Epithelial cell of esophagus (primary cell): ENCODE measurements at places on chromosomes 4 and X.

- peak; percentile 57 for DNase-seq
These were observed 63.0 kb upstream of the LNX1 start for GRCh38 chr4:53654300-53654758.

GRCh38 chrX:3184176-3184930 is 143.1 kb downstream of the ARSF start:
- DNase-seq, result no peak

- DNase-seq, result no peak
These were observed 28.7 kb downstream of the FAM9C start for GRCh38 chrX:13015536-13016236.

- DNase-seq, result no peak
These were observed 46.9 kb downstream of the BMPR1B start for GRCh38 chr4:94804650-94805049.

GRCh38 chrX:153511784-153512500 is 5.5 kb upstream of the ATP2B3 start:
- no peak for DNase-seq

GRCh38 chr4:121669163-121669550 is 27.6 kb downstream of the ANXA5 start:
- no peak for DNase-seq

DNA sequence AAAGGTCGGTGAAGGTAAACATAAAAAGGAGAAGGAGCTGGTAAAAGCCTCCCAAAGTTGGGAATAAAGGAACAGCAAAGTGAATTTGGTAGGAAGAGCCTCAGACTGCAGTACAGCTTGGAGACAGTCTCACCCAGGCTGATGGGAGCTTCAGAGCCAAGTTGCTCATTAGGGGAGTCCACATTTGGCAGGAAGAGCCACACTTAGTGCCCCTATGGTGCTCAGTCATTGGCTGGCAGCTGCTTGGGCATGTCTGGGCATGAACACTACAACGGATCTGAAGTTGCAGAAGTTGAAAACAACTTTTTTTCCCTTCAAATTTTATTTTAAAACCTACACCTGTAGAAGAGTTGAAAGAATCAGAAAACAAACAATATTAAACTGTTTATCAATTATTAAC is 2497.3 kb downstream of the ARAP2 start:
- DNase-seq, result peak; percentile 44

GRCh38 chr4:26871611-26872010 is 11.0 kb downstream of the STIM2 start:
- peak; percentile 75 for DNase-seq

- no peak for DNase-seq
These were observed 612.0 kb downstream of the ADGRL3 start for GRCh38 chr4:61812171-61812570.

- DNase-seq, result peak; percentile 24
These were observed 232.2 kb upstream of the IGFBP7 start for GRCh38 chr4:57342411-57342810.

DNA sequence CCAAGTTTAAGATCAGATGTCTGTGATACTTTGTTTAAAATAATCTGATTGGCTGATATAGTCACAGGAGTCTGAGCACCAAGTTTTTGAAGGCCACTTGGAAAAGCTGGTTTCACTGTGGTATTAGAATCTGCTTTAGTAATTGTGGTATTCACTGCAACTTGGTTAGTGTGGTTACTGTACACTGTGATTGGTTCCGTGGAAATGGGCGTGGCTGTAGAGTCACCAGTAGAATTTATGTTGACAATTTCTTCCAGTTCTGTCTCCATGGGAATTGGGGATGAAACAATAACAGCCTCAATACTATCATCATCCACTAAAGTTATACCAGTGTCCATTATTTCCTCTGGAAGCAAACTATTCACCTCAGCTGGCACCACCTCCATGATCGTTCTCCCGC is 26.2 kb downstream of the LIN54 start:
- peak; percentile 22 for DNase-seq

DNA sequence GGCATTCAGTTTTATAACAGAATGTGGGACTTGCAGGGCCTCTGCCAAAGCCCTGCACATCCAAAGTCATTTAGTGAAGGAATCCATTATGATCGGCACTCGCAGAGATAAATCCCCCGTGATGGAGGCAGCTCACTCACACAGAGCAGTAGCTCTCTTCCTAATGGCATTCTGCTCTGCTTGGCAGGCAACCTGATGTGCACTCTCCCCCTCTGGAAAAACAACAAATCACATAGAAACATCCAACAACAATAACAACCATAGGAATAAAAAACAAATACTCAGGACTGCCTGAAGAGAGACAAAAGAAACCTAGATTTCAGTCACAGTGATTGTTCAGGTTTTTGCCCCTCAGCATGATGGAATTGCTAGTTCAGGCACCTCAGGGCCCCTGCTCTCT is 59.7 kb downstream of the NAA11 start:
- no peak for DNase-seq

- DNase-seq, result no peak
These were observed 70.2 kb downstream of the RRAGB start for GRCh38 chrX:55787727-55788126.

DNA sequence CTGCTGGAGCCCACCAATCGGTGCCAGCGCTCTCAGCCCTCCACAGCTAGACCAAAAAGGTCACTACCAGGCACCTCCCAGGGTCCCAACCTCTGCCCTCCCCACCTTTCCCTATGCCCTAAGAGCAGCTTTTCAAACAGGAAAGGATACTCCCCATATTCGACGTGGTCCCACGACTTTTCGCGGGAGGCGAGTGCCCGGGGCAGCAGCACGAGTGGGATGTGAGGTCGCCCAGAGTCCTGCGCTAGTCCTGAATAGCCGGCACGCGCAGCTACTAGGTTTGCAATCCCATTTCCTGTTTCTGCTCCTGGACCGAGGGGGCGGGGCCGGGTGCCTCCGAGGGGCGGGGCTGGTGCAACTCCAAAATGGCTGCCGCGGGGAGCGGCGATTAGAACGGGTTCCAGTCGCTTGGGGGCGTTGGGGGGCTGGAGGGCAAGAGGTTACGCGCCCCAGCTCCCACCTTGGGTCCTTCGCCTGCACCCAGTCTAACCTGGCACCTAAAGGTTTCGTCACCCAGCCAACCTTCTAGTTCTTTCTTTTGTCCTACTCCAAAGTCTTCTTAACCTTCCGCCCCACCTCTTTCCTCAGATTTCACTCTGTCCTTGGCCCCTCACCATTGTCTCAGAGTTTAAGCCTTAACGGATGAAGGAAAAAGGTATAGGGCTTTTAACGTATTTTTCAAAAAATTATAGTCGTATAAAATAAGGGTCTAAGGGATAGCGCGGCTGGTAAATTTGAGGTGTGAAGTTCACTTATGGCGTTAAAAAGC is 85.0 kb upstream of the TENT5D start:
- peak; percentile 43 for DNase-seq

- DNase-seq, result no peak
These were observed 196.5 kb downstream of the STK32B start for GRCh38 chr4:5247735-5248134.

DNA sequence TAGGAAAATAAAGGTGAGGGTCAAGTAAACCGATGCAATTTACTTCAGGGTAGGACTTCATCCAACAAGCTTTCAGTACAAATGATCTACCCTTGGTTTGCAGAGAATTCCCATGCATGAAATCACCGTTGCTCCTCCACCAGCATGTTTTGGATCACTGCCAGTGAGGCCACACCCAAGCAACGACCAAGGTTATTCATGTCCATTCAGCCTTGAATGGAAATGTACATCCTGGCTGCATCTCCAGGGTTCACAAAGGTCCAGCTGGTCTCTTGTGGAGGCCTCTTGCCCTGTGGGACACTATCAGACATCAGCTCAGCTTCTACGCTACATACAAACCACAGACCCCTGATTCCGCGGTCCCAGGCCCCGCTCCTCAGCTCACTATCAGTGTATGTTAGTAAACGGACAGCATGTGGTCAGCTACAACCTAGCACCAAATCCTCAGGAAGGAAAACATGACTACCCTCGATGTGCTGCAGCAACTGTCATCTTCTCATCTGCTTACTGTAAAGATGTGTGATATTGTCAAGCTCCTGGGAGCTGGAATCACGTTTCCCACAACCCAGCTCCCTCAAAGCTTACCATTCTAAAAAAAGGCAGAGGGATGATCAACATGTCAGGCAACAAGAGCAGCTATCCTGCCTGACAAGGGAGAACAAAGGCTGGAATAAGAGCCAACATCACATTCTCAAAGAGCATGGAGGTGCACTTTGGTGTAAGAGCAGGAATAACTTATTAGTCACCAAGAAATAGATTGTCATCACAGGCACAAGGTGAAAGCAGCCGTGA is 4.9 kb downstream of the LYAR start:
- peak; percentile 77 for DNase-seq

- DNase-seq, result peak; percentile 40
These were observed 720 bp upstream of the STK26 start for GRCh38 chrX:132022198-132022966.

GRCh38 chr4:155964016-155964891 is 10.6 kb upstream of the CTSO start:
- peak; percentile 33 for DNase-seq

GRCh38 chr4:111838406-111838930 is 306.8 kb upstream of the FAM241A start:
- no peak for DNase-seq

GRCh38 chr4:154454710-154455109 is 36.9 kb downstream of the DCHS2 start:
- no peak for DNase-seq

DNA sequence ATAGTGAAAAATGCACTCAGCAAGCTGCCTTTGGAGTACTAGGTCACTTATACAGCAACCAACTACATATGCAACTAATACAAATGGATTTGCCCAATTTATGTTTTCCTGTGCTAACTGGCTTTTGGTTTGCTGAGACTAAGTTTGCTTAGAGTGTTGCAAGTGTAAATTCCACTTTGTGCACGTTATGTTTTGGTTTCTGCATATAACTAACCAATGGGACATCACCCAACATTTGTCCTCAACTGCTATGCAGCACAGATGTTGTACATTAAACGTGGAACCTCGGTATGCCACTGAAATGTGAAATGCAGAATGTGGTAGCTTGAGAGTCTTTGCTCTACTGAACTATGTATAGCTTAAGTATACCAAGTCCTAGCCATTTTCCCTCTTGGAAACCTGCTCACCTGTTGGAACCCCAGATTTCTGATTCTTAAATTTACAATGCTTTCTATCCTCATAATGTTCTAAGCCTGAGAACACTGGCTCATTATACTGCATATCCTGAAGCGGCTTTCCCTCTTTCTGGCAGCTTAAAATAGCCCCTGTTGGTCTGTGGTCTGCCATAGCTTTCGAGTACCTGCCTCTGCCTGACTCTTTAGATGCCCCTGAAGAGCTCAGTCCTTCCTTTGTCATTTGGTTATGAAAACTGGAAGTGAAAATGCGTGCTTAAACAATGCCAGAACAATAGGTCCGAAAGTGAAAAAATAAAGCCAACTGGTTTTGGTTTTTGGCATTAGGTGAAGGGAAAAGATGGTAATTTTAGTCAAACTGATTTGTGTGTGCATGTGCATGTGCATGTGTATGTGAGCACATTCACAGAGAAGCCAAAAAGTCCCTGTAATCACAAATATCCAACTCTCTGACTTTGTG is 158.0 kb downstream of the SH2D1A start:
- DNase-seq, result no peak

GRCh38 chrX:8191022-8191421 is 20.0 kb upstream of the VCX2 start:
- DNase-seq, result peak; percentile 93

GRCh38 chr4:111631215-111631999 is 513.8 kb upstream of the FAM241A start:
- DNase-seq, result peak; percentile 35

GRCh38 chr4:180304321-180304720 is 1938.9 kb upstream of the TENM3 start:
- no peak for DNase-seq

DNA sequence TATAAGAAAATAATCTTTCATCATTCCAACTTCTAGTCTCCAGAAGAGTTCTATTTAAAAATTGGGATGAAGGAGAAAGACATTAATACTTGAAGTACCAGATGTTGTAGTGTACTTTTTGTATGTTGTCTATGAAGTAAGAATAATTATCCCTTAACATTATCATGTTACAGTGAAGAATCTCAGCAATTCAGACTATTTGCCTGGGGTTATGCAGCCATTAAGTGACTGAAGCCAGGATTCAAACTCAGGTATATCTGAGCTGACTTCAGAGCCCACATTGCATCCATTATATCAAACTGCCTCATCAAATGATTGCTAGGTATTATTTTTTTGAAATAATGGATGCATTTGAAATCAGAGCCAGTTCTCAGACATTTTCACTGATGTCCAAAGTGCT is 76.1 kb upstream of the FHDC1 start:
- no peak for DNase-seq

DNA sequence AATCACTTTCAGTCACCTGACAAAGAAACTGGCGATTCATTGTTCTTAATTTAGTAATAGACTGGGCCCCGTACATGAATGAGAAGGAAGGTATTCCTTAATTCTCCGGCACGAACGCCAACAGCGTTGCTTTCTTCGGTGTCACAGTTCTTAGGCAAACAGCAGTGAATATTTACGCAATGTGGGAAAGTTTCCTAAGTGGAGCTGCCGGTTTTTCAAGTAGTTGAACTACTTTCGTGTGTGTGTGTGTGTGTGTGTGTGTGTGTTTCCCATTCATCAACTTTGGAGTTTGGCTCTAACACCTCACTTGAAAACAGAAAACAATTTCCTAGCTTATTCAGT is 651 bp downstream of the NXT2 start:
- peak; percentile 93 for DNase-seq

GRCh38 chr4:48033825-48034413 is 17.3 kb downstream of the NIPAL1 start:
- peak; percentile 53 for DNase-seq

- no peak for DNase-seq
These were observed 95.6 kb downstream of the TMA16 start for GRCh38 chr4:163590103-163590502.

- DNase-seq, result no peak
These were observed 38.6 kb downstream of the HTRA3 start for GRCh38 chr4:8308144-8308543.

- no peak for DNase-seq
These were observed 51.6 kb downstream of the RTL5 start for GRCh38 chrX:72080150-72080549.

- peak; percentile 64 for DNase-seq
These were observed 217.9 kb downstream of the CENPC start for GRCh38 chr4:67327245-67328017.

- DNase-seq, result no peak
These were observed 79.1 kb downstream of the OTC start for GRCh38 chrX:38431525-38431924.

DNA sequence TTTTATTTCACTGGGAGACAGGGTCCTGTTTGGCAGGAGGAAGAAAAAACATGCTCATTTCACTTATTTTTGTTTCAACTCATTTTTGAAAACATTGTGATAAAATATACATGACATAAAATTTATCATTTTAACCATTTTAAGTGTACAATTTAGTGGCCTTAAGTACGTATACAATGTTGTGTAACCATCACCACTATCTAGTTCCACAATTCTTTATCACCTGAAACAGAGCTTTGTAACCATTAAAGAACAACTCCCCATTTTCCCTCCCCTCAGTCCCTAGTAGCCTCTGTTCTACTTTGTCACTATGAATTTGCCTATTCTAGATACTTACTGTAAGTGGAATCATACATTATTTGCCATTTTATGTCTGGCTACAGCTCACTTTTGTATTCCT is 143.8 kb downstream of the GPAT3 start:
- no peak for DNase-seq

- DNase-seq, result no peak
These were observed 1.3 kb downstream of the RHOH start for GRCh38 chr4:40197879-40198689.

GRCh38 chr4:90495936-90496335 is 368.7 kb downstream of the CCSER1 start:
- no peak for DNase-seq
